Psoas muscle (tissue), 8 donors: ENCODE measurements at places on chromosomes 7 and 10.
A peak's percentile ranks its signal among the peaks of the same experiment; 100 is the strongest.

DNA sequence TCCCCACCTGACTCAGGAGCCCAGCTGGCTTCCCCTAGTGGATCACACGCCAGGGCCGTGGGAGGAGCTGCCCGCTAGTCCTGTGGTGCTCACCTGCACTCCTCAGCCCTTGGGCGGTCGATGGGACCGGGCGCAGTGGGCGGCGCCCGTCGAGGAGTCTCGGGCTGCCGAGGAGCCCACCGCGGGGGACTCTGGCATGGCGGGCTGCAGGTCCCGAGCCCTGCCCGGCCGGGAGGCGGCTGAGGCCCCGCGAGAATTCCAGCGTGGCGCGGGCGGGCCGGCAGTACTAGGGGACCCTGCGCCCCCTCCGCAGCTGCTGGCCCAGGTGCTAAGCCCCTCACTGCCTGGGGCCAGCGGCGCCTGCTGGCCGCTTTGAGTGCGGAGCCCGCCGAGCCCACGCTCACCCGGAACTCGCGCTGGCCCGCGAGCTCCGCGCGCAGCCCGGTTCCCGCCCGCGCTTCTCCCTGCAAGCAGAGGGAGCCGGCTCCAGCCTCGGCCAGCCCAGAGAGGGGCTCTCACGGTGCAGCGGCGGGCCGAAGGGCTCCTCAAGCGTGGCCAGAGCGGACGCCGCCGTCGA is 367.9 kb downstream of the TYW1 start:
- no peaks in the 10 kb centered on the region for H3K4me1 ChIP-seq
- H3K27me3 ChIP-seq = no peaks in the 10 kb centered on the region
- peak; percentile 68 for DNase-seq
- H3K4me3 ChIP-seq = no peak overlapping the region
- H3K27ac ChIP-seq = peak overlapping the region; percentile 41
- H3K36me3 ChIP-seq = peaks cover 21% of the 10 kb centered on the region

DNA sequence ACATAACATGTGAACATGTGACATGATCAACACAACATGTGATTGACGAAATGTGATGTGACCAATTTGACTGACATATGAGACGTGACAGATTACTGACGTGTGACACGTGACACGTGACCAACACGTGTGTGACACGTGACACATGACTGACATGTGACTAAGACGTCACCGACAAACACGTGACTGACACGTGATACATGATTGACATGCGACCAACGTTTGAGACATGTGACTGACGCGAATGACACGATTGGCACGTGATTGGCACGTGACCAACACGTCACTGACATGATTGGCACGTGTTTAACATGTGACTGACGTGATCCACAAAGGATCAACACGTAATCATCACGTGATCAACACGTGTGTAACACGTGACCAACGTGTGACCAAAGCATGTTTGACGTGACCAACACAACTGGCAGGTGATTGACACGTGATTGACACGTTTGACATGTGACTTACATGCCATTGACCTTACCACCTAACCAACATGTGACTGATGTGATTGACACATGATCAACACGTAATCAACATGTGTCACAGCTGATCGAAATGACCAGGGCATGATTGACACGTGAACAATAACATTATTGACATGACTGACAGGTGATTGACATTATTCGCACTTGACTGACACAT is 23.7 kb downstream of the CRPPA start:
- DNase-seq = no peak
- H3K36me3 ChIP-seq = no peaks in the 10 kb centered on the region
- H3K4me3 ChIP-seq = no peak overlapping the region
- no peak overlapping the region for H3K27ac ChIP-seq
- H3K27me3 ChIP-seq = no peaks in the 10 kb centered on the region

GRCh38 chr7:41887416-41887815 is 184.5 kb upstream of the INHBA start:
- H3K36me3 ChIP-seq = no peaks in the 10 kb centered on the region
- no peaks in the 10 kb centered on the region for H3K27me3 ChIP-seq
- no peak for DNase-seq
- no peak overlapping the region for H3K27ac ChIP-seq

DNA sequence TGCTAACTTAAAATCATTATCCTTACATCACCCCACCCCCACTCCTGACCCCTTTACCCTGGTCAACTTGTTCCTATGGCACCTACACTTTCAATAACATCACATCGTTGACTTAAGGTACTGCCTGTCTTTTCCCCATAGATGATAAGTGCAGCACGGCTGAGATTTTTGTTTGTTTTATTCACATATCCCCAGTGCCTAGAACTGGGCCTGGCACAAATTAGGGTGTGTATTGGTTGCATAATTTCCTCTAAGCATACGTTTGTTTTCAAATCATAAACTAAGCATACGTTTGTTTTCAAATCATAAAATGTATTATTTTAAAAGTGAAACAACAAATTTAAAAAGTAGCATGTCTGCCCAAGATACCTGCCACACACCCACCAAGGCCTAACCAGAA is 35.3 kb downstream of the ANXA11 start:
- no peak overlapping the region for H3K4me3 ChIP-seq
- H3K4me1 ChIP-seq = peaks cover 62% of the 10 kb centered on the region
- H3K36me3 ChIP-seq = peaks cover 60% of the 10 kb centered on the region

DNA sequence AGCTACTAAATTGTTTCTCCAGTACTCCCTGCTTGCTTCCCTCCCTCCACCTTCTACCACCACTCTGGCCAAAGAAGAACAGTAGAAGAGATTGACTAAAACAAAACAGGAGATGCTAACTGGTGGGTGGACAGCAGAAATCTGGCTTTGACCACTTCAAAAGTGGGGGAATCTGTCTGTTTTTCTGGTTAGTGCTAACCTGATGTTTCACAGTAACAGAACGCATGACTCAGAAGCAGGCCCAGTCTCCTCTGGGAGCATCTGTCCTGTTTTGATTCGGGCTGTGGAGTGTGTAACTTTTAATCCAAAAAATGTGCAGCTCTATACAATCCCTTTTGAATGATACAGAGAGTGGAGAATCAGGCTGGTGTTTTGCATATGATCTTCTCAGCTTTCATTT is 32.7 kb upstream of the ZNF438 start:
- H3K27ac ChIP-seq = peak overlapping the region; percentile 51
- H3K4me3 ChIP-seq = no peak overlapping the region
- H3K36me3 ChIP-seq = no peaks in the 10 kb centered on the region
- no peaks in the 10 kb centered on the region for H3K4me1 ChIP-seq

DNA sequence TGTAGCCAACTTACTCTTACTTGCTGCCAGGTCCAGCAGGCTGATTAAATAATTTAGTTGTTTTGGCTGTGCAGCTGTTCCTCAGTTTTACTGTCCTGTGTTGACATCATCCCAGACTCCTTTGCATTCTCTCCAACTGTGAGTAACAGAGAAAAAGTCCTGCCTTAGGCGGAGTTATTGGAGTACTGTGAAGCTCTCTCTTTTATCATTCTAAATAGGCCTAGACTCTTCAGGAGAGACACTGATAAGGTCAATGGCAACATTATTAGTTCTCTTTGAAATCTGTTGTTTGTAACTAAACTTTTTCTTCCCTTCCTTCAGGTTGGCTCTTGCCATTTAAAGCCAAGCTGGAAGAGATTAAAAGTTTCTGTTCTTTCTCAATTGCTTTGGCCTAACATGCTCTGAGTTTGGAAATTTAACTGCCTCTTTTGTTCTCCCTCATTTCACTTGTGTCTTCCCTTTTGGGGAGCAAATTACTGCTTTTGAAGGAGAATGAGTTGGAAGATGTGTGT is 215.7 kb upstream of the CSTF2T start:
- H3K27me3 ChIP-seq = no peaks in the 10 kb centered on the region
- H3K4me3 ChIP-seq = no peak overlapping the region
- H3K4me1 ChIP-seq = peaks cover 3% of the 10 kb centered on the region
- no peak overlapping the region for H3K27ac ChIP-seq

DNA sequence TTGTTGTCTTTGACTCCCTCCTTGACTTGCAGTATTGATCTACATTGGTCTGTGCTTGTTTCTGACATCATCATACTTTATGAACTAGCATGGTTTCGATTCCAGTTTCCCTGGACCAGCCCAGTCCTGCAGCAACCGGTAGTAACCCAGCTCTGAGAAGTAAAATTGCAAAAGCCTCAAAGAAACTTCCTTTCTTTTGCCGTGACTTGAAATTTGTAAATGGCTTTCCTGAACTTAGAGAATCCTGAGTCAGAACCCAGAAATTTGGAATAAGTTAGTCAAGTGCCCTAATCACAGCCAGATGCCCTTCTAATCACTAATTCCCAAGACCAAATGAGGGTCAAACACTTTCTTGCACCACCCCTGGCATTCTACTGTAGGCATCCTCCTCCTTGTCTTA is 15.0 kb downstream of the TAS2R60 start:
- no peaks in the 10 kb centered on the region for H3K27me3 ChIP-seq
- H3K4me3 ChIP-seq = no peak overlapping the region
- no peaks in the 10 kb centered on the region for H3K36me3 ChIP-seq

- H3K27ac ChIP-seq = no peak overlapping the region
- DNase-seq = no peak
- H3K27me3 ChIP-seq = no peaks in the 10 kb centered on the region
- H3K36me3 ChIP-seq = no peaks in the 10 kb centered on the region
Measured at GRCh38 chr7:27689591-27690164, 27.0 kb upstream of the HIBADH start.

- no peak overlapping the region for H3K4me3 ChIP-seq
- H3K27ac ChIP-seq = no peak overlapping the region
- H3K4me1 ChIP-seq = no peaks in the 10 kb centered on the region
- H3K36me3 ChIP-seq = no peaks in the 10 kb centered on the region
Measured at GRCh38 chr10:48931188-48931587, 8.5 kb downstream of the LRRC18 start.

DNA sequence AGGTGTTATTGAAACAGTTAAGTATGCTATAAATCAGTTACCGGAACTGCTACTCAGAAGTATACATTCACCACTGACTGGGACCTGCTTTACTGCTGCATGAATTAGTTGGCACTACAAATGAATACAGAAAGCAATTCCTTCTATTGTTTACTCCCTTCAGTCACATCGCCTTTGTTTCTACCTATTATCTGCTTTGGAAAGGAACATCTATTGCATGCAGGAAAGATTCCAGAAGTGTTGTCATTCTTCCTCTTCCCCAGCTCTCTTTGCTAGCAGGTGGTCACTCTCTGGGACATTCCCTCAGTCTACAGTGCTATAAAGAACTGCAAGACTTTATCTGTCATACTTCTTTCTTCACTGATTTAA is 131.3 kb downstream of the ANK3 start:
- H3K4me1 ChIP-seq = no peaks in the 10 kb centered on the region
- no peak overlapping the region for H3K4me3 ChIP-seq
- no peak overlapping the region for H3K27ac ChIP-seq
- H3K36me3 ChIP-seq = no peaks in the 10 kb centered on the region

- no peak overlapping the region for H3K4me3 ChIP-seq
- no peaks in the 10 kb centered on the region for H3K27me3 ChIP-seq
- H3K36me3 ChIP-seq = no peaks in the 10 kb centered on the region
- no peak overlapping the region for H3K27ac ChIP-seq
- H3K4me1 ChIP-seq = no peaks in the 10 kb centered on the region
Measured at GRCh38 chr10:107453561-107453960, 289.1 kb upstream of the SORCS1 start.

DNA sequence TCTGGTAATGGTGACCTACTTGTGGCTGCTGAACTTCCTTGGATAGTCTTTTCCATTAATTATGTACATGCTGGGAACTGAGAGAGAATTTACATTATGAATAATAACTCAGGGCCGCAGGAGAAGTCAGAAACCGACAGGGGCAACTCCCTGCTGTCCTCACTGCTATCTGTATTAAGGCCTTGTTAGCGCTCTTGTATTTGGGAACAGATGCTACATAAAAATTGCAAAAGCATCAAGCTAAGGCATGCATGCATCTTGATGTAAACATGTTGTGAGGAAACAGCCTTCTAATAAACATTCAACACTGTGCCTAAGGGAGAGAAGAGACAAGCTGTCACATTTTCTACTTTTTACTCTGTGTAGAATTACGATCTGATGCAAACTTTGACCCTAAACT is 158.4 kb downstream of the PARD3 start:
- no peak overlapping the region for H3K27ac ChIP-seq
- peaks cover 15% of the 10 kb centered on the region for H3K4me1 ChIP-seq
- no peak overlapping the region for H3K4me3 ChIP-seq
- no peaks in the 10 kb centered on the region for H3K36me3 ChIP-seq
- H3K27me3 ChIP-seq = no peaks in the 10 kb centered on the region

GRCh38 chr7:43071604-43072003 is 40.8 kb upstream of the HECW1 start:
- no peaks in the 10 kb centered on the region for H3K4me1 ChIP-seq
- H3K27ac ChIP-seq = no peak overlapping the region
- no peak for DNase-seq
- H3K27me3 ChIP-seq = no peaks in the 10 kb centered on the region
- no peaks in the 10 kb centered on the region for H3K36me3 ChIP-seq
- H3K4me3 ChIP-seq = no peak overlapping the region

- no peak overlapping the region for H3K27ac ChIP-seq
- no peaks in the 10 kb centered on the region for H3K36me3 ChIP-seq
- peaks cover 4% of the 10 kb centered on the region for H3K27me3 ChIP-seq
- no peak for DNase-seq
Measured at GRCh38 chr7:34362621-34363020, 295.4 kb upstream of the NPSR1 start.

DNA sequence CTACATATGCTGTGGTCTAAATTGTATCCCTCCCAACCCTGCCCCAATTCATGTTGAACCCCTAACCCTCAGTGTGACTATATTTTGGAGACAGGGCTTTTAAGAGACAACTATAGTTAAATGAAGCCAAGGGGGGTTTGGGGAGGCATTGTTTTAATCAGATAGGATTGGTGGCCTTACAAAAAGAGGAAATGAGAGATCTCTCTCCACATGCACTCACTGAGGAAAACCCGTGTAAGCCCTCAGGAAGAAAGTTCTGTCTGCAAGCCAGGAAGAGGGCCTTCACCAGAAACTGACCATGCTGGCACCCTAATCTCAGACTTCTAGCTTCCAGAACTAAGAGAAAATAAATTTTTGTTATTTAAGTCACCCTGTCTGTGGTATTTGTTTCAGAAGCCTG is 276.7 kb downstream of the KIF20B start:
- no peaks in the 10 kb centered on the region for H3K4me1 ChIP-seq
- no peaks in the 10 kb centered on the region for H3K36me3 ChIP-seq
- no peak overlapping the region for H3K27ac ChIP-seq
- DNase-seq = no peak
- H3K27me3 ChIP-seq = no peaks in the 10 kb centered on the region

- no peak overlapping the region for H3K4me3 ChIP-seq
- H3K4me1 ChIP-seq = no peaks in the 10 kb centered on the region
- no peaks in the 10 kb centered on the region for H3K36me3 ChIP-seq
- no peak for DNase-seq
- no peak overlapping the region for H3K27ac ChIP-seq
- H3K27me3 ChIP-seq = no peaks in the 10 kb centered on the region
Measured at GRCh38 chr10:21355591-21356011, 169.9 kb downstream of the SKIDA1 start.

GRCh38 chr7:116771640-116772039 is 90.7 kb upstream of the CAPZA2 start:
- H3K4me1 ChIP-seq = peaks cover 10% of the 10 kb centered on the region
- no peak overlapping the region for H3K27ac ChIP-seq
- DNase-seq = no peak
- H3K27me3 ChIP-seq = no peaks in the 10 kb centered on the region
